ENCODE measurements at places on chromosomes 4 and X.

DNA sequence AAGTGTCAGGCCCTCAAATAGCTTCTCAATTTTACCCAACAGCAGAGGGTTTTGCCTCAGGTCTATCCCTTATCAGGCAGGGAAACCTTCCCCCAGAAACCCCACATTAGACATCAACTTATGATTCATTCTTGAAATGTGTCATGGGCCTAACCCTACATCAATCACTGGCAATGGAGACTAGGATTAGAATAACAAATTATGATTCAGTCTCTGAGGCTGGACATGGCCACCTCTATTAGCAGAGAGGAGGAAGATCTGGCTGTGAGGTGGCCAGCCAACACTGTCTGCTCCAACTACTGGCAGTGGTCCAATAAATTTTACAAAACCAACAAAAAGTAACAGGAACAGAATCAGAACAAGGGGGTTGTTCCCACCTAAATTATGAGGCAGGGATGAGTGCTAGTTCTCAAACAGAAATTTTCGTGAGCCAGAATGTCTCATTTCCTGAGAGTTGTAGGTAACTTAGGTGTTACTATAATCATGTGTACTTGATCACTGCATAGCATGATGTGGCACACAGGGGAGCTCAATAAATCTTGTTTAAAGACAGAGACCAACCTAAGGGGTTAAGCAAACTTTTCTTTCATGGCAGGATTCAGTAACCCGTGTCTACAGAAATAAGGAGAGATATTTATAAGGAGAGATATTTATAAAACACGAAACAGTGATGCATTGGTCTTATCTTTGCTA, 126.8 kb downstream of the NFKB1 start:
- peak; percentile 71 for DNase-seq

DNA sequence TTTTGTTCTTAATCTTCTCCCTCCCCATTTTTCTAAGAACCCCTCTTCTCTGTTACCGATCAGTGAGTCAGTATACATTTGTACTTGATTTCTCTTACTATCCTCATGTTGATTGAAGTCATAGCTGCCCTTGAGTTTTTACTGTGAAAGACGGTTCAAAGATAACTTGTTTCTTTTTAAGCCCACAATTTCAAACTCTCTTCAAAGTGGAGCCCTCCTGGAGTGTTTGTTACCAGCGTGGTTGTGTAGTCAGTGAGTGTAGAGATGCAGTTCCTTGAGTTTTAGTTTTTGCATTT, 7.9 kb downstream of the PPP1R3F start:
- DNase-seq = peak; percentile 68

DNA sequence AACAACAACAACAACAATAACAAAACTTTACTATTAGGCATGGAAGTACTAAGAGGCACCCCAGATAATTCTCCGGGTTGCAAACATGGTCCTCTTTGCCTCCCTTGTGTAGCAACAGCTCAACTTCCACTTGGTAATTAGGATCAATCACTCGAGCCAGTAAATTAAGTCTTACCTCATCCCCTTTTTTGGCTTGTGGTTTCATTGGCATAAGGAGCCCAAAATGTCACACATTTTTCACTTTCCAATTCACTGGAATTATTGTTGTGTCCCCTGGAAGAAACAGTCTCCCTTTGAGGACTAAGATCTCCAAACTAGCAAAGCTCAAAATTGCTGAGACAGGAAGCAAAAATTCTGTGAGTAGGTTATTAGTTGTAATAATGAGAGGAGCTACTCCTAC, 49.2 kb upstream of the HSD17B10 start:
- DNase-seq = no peak

GRCh38 chr4:62482355-62482754, 1282.2 kb downstream of the ADGRL3 start:
- DNase-seq = no peak

DNA sequence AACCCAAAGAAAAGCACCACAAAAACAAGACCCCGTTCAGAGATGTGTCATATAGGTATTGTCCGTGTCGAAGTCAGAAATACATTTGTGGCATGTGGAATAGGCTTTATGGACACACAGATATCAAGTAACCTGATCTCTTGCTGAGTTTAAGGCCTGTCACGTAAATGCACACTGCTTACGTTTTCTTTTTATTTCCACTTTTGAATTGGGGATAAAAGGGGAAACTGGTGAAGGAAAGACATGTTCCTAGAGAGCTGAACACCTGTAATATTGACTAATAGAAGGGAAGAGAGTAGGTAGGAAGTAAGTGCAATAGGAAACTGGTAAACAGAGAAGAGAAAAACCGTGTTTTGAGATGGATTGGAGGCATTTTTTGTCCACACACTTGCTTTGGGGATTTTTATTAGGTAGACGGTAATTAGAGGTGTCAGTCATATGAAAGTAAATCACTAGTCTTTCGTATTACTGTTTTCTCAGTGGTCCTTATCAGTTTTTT, 24.9 kb downstream of the TMEM131L start:
- DNase-seq = no peak

- DNase-seq = no peak
Measured at GRCh38 chrX:723781-724180, 93.2 kb downstream of the SHOX start.

- DNase-seq = no peak
Measured at GRCh38 chrX:134375691-134376090, 84.3 kb upstream of the HPRT1 start.

DNA sequence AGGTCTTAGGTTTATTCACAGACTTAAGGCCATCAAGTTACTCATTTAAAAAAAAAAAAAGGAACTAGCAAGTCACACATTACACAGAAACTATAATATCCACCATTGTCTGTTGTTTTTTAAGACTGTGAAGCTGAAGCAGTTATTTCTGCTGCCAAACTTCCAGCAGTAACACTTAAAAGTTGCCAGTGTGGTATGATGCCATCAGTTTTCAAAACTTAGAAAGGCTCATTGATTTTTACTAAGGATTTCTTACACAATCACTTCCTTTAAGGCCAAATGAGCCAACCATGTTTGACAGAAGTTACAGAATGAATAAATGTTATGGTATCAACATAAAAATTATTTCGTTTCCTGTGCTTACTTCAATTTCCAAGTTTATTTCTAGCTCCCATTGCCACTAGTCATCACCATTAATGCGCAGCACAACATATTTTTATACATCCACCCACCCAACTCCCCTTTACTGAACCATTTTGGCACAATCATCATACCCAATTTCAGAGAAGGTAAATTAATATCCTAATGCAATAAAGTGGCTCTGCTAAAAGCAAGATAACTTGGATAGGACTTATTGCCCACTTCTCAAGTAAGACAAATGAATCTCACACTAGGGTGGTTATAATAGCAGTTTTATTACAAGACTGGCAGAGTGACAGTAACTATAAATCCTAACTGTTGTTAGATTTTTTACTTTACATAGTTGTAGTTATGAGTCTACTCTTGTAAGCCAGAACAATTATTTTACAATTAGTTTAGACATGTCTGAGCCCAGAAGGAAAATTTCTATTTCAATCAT, 13.1 kb downstream of the PDGFC start:
- no peak for DNase-seq

GRCh38 chrX:47628982-47629381, 748 bp downstream of the CFP start:
- DNase-seq = peak; percentile 29

- DNase-seq = no peak
Measured at GRCh38 chr4:82890528-82890900, 439 bp downstream of the SEC31A start.

DNA sequence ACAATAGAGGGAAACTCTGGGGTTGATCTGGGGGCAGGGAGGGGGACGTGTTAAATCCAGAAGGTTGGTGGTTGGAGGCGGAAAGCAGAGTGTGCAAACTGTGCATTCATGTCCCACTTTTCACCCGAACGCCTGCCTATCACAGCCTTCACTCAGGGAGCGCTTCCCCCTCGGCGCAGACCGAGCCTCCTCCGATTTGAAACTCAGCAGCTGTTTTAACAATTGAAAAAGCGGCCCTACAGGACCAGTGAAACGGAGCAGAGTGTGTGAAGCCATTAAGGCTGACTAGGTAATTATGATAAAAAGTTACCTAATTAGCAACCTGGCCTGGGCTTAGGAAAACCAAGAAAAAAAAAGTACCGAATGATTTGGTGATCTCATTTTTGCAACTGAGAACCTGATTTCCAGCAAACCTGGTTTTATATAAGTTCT, 685 bp upstream of the NDNF start:
- no peak for DNase-seq

- DNase-seq = no peak
Measured at GRCh38 chr4:42478946-42479345, 81.7 kb downstream of the SHISA3 start.

DNA sequence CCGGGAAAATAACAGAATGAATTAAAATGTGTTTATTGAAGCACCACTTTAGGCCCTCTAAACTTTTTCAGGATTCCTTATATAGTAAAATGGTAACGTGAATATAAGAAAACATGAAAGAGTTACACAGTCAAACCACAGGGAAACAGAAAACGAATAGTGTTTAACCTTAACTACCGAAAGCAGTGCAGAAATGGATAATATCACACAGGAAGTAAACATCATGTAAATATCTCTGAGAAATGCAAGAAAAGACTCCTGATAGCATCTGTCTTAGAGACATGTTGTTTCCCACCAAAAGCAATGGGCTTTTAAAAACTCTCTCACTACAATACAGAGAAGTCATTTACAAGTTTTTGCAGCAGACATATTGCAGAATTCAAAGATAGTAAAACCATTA, 323.9 kb upstream of the CXXC4 start:
- no peak for DNase-seq

DNA sequence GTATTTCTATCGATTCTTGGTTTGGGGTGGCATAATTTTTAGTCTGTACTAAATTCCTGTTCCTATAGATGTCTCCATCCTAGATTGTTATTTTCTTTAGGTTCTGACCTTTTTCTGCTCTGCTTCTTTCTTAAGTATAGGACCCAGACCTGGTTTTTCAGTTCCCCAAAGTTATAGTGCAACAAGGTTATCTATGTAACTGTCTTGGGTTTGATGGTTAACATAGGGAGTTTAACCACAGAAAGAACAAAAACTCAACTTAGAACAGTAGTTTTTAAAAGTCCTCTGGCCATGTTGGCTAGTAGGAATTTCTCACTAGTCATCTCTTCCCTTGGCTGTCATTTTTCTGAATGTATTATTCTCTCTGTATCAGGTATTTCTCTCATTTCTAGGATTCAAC, 38.8 kb upstream of the MAD2L1 start:
- DNase-seq = no peak

DNA sequence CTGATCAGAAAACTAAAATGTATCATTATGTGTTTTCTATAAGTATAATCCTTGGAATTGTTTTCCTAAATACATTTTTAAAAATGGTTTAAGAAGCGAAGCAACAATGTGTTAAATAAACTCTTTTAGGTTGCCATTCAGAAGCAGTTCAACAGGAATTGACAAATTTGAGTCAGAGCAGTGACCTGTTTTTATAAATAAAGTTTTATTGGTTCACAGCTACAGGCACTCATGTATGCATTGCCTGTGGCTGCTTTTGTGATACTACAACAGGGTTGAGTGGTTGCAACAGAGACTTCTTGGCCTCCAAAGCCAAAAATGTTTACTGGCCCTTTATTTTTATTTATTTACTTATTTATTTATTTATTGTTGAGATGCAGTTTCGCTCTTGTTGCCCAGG, 99.5 kb downstream of the FRMPD4 start:
- no peak for DNase-seq

Measured in CD4-positive, alpha-beta T cell treated with Interleukin-2 at 100 ng/mL for 4 hours (primary cell).